ENCODE measurements at places on chromosomes 5 and 9. TPM values are rescaled to one million over a fixed set of nuclear protein-coding genes. Genes with fewer than 3 reads are reported as not detected.

Gene CBY3
- polyA plus RNA-seq: 1.2 TPM

Gene CORO2A
- polyA plus RNA-seq: 57.6 TPM

Gene RNF208
- polyA plus RNA-seq: 11.0 TPM

Gene COL27A1
- 117 TPM for polyA plus RNA-seq

Gene FAM81B
- 0.39 TPM for polyA plus RNA-seq

Gene SLC46A2
- polyA plus RNA-seq: 0.43 TPM

Gene SLC2A6
- polyA plus RNA-seq: 1.7 TPM

Gene ABLIM3
- polyA plus RNA-seq: 7.2 TPM

Gene PHF24
- polyA plus RNA-seq: 1.6 TPM

Gene CTNND2
- 2.8 TPM for polyA plus RNA-seq

Gene HAVCR1
- polyA plus RNA-seq: 0.48 TPM

DNA sequence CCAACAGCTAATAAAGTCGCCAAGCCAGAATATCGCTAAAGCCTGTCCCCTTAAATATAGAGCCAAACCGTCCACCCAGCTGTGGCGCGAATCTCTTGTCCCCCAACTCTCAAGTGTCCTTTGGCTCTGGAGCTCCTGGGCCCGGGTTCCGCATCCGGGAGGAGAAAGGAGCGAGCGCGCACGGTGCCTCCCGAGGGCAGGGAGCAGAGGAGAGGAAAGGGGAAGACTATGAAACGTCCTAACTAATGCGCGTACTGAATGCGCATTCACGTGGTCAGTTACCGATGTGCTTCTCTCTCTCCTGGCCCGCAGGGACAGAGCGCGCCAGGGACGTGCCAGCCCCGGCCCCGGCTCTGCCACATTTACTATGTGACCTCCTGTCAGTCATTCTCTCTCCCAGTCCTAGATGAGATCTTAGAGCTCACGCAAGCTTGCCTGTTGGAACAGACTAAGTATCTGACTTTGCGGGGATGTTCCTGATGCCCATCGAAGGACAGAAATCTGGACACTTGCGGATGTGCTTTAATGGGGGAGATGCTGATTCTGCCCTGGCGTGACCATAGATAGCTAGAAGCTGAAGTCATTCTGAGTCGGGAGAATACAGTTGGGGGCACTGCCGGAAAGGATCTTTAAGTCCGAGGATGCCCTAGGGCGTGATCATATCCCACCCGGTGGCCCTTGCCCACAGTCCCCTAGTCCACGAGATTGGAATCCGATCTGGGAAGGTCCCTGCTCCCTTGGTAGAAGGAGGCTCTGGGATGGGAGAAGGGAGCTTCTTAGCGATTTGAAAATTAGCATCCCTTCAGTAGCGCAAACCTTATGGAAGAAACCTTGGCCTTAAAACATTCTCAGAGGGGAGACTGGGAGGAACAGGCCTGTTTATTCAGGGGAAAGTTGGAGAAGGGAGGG, 5.7 kb upstream of the EBF1 start:
- no peak for DNase-seq

DNA sequence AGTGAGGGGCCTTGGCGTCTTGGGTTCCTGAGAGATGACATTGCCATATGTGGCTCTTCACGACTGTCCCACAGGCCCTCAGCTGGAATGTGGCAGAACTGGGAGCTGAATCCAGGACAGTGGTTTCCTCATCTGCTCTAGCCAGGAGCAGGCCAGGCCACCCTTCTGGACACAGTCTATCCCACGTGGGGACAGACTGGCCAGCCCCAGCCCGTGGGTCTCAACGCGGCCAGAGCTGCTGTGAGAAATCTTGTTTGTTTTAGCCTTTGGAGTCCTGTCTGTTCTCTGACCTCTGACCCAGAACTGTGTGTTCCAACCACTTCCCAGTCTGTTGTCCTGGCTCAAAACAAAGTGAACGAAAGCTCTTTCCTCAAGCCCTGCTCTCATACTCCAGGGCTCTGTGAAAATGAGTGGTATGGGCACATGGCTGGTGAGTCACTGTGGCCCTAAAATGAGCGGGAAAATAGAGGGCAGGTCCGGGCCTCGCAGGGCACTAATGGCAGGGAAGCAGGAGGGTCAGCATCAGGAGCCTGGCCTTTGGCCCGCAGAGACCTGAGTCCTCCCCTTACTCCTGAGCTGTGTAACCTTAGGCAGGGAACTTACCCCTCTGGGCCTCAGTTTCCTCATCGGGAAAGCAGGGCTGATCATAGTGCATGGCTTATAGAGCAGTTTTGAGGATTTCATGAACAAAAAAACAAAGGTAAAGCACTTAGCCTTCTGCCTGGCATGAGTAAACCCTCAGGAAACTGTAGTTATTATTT, 34.8 kb upstream of the GLRX start:
- DNase-seq: no peak

- DNase-seq: no peak
These were observed 24.9 kb downstream of the KCNV2 start for GRCh38 chr9:2742214-2742613.

- DNase-seq: no peak
These were observed 9.9 kb upstream of the OSMR start for GRCh38 chr5:38835887-38836286.

- DNase-seq: peak; percentile 55
These were observed 52.7 kb downstream of the RXRA start for GRCh38 chr9:134378901-134379338.

DNA sequence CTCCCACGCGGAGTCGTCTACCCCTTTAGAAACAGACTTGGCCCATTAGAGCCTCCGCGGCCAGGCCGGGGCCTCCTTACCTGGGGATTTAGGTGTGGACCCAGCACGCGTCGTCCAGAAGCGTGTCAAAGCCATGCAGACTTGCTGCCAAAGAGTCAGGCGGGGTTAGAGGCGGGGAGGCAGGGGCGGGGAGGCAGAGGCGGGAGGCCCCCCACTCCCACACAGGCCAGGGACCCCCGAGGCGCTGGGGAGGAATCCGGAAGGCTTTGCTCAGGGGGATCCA, 47.1 kb downstream of the HABP4 start:
- DNase-seq: no peak

- DNase-seq: no peak
These were observed 7.4 kb downstream of the GALNT10 start for GRCh38 chr5:154197801-154198491.

DNA sequence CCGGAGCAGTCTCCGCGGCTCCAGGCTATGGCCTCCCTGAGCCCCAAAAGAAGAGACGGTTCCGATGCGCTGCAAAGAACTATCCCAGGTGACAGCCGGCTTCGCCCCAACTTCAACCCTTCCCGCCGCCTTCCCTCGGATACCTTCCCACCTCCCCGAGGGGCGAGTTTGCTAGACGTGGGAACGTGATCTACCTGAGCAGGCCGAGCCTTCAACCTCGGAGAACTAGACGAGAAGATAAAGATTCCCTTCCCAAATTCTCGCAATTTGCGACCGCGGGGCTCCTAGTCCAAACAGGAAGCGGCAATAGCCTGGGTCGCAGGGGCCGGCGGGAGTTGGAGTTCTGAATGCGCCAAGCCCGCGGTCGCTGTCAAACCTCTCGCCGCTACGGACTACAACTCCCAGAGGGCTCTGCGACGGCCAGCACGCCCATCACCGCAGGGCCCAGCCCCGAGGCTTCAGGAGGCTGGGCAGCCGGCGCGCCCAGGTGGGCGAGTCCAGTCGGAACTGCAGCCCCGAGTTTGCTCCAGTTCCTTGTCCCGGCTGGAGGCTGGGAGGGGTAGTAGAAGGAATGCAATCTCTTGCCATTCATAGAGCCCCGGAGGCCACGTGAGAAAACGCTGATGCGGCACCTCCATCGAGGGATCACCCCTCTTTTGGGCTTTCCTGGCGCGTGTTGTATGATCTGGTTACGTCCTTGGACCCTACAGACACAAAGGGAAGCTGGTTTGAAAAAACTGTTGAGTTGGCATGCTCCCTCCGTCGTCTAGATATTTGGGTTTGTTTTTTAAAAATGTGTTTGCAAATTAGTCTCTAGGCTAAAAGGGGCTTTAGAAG, at the start of gene SLC38A9:
SLC38A9 (minus strand) TSS at position 302 of the 837 bp plus-strand sequence. CDS start 14,366 bp downstream, outside the sequence.
- peak; percentile 94 for DNase-seq

- no peak for DNase-seq
These were observed 18.1 kb downstream of the SLC36A1 start for GRCh38 chr5:151465476-151465875.

- peak; percentile 25 for DNase-seq
These were observed 46.6 kb downstream of the ATG10 start for GRCh38 chr5:82018462-82018861.

- DNase-seq: no peak
These were observed 3.9 kb downstream of the FLT4 start for GRCh38 chr5:180645274-180646204.

DNA sequence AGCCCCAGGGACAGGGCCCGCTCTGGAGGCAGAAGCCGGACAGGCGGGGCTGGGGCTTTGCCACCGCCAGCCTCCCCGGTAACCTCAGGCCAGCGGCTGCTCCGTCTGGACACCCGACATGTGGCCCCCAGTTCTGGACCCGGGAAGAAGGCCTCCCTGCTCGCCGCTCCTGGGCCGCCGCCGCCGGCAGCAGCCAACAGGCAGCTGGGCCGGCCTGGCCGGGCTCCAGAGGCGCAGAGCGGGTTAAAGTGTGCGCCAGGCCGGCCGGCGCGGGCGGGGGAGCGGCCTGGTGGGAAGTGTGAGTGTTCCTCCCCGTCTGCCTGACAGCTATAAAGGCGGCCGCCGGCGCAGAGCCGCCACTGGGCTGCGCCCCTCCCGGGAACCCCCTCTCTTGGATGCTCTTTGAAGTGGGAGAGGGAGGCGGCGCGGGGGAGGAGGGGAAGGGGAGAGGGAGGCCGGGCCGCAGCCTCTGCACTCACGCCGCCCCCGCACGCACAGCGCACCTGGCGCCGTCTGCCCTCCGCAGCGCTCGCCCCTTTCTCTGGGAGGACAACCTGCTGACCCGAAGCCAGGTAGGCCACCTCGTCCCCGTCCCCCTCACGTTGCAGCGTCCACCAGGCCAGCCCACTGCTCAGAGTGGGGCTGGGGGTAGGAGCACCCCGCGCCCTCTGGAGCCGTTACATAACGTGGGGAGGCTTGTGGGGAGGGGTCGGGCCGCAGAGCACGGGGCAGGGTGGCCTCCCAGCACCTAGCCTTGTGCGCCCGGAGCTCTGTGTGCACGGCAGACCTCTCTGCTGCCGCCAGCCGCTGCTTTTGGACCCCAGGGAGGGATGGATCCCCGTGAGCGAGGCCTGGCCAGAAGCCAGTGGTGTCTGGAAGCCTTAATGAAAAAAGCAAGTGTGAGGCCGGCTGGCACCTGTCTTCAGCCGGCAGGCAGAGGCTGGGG, at the start of gene ADAMTSL2:
ADAMTSL2 (plus strand) TSS at position 359 of the 946 bp plus-strand sequence. CDS start 2,009 bp downstream, outside the sequence.
- peak; percentile 47 for DNase-seq

DNA sequence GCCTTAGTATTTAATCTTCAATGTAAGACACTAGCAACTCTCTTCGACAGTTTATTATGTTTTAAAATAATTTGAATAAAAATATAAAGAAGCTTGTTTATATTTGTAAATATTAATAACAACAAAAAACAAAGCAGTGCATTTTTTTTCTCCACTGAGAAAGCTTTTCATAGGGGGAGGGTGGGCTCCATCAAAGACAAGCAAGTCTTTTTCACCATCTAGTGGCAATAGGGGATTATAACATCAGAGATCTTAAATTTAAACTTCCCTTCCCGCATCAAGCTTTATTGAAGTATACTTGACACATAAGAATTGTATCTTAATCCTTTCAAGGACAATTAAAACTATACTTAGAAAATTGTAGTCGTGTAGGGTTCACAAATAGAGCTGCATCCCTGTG, 9.3 kb upstream of the OR13F1 start:
- no peak for DNase-seq

DNA sequence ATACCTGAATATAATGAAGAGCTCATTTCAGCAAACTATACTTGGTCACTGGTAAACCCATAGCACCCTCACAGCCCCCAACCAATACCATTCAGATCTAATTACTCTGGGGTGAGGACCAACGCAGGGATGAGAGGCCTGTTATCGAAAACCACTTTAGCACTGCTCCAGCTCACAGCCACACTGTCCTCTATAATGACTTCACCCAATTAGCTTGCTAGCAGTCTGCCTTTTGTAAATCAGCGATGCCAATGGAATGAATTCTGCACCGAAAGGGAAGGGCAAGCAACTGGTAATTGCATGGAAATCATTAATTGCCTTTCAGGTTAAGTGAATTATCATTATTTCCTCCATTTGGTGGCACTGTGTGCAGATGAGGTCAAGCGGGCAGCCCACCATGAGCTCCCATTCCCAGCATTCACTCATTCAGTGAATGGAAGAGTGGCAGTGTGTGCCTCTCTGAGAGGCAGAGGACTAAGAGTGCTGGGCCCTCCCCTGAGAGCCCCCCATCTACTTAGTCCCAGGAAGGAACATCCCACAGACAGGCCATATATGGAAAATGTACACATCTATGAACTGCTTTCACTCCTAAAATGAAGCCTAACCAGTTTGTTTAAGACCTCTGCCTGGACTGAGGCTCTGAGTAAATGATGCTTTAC, 262.1 kb downstream of the SPOCK1 start:
- no peak for DNase-seq

GRCh38 chr5:155010881-155011280, 2.7 kb upstream of the KIF4B start:
- no peak for DNase-seq

- no peak for DNase-seq
These were observed 13.7 kb downstream of the HNRNPH1 start for GRCh38 chr5:179609834-179610108.

DNA sequence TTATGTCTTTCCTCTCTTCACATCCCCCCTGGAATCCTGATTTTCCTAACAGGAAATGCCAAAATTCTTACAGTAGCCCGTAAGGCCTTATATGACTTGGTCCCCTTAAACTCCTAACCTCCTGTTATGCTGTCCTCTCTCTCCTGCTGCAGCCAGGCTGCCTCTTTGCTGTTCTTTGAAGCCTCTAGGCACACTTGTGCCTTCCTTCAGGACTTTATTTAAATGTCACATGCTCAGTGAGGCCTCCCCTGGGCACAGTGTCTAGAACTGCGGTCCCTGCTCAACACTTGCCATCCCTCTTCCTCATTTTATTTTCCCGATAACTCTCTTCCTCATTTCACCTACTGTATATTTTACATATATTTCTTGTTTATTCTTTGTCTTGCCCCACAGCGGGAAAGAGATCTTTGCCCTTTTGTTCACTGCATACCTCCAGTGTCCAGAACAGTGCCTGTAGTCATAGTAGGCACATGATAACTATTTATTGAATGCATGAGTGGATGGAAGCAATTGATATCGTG, 5.5 kb upstream of the SHB start:
- DNase-seq: peak; percentile 65

GRCh38 chr5:140312791-140313189, 9.9 kb upstream of the PFDN1 start:
- no peak for DNase-seq

DNA sequence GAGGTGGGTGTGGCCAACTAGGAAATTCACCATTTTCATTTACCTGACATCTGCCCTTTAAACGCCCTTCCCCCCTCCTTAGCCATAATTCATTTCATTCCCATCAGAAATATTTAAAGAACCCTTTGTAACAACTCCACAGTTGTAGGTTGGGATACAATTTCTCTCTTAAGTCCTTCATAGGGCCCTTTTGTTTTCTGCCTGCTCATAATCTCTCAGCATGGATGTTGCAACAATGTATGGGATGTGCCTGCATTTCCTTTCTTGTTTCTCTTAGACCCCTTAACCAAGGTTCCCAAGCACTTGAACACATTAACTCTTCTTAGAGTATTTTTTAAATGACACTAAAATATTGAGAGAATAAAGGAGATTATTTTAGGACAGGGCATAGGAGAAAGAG, 51.7 kb upstream of the MYO10 start:
- no peak for DNase-seq
